Kidney (tissue), 22 donors: ENCODE measurements at places on chromosomes 4 and X. TPM values are rescaled to one million over a fixed set of nuclear protein-coding genes. Genes with fewer than 3 reads are reported as not detected.

DNA sequence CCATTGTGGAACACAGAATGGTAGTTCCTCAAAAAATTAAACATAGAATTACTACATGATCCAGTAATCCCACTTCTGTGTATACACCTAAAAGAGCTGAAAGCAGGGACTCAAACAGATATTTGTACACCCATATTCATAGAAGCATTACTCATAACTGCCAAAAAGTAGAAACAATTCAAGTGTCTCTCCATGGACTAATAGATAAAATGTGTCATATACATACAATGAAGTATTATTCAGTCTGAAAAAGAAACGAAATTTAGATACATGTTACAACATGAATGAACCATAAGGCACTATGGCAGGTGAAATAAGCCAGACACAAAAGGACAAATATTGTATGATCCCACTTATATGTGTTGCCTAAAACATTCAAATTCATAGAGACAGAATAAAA, 145.1 kb downstream of the ANTXR2 start:
- no peak overlapping the region for H3K27ac ChIP-seq
- DNase-seq, result no peak
- no peaks in the 10 kb centered on the region for H3K36me3 ChIP-seq

DNA sequence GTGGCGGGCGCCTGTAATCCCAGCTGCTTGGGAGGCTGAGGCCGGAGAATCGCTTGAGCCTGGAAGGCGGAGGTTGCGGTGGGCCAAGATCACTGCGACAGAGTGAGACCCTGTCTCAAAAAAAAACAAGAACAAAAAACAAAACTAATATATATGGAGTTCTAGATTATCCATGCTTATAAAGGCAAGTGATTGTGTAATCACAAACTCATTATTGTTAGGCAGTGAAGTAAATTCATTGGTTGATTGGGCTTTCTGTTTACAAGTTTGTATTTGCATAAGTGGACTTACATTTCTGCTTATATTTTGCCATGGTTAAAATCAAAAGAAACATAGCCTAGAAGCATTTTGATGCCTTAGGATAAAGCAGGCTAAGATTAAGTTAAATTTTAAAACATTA, 2.5 kb upstream of the UBE2D3 start:
- no peaks in the 10 kb centered on the region for H3K36me3 ChIP-seq
- H3K27ac ChIP-seq, result no peak overlapping the region
- no peaks in the 10 kb centered on the region for H3K27me3 ChIP-seq
- H3K4me1 ChIP-seq, result no peaks in the 10 kb centered on the region

GRCh38 chr4:177131736-177132135, 177.9 kb upstream of the NEIL3 start:
- H3K4me3 ChIP-seq, result no peak overlapping the region
- H3K27me3 ChIP-seq, result no peaks in the 10 kb centered on the region
- H3K36me3 ChIP-seq, result no peaks in the 10 kb centered on the region

- no peak overlapping the region for H3K27ac ChIP-seq
- peaks cover 16% of the 10 kb centered on the region for H3K27me3 ChIP-seq
- peak; percentile 29 for DNase-seq
- H3K4me1 ChIP-seq, result no peaks in the 10 kb centered on the region
Observed at GRCh38 chrX:106725931-106726330, 570 bp upstream of the RNF128 start.

- H3K4me1 ChIP-seq, result no peaks in the 10 kb centered on the region
- H3K4me3 ChIP-seq, result no peak overlapping the region
- DNase-seq, result no peak
- H3K36me3 ChIP-seq, result no peaks in the 10 kb centered on the region
Observed at GRCh38 chrX:68646421-68646820, 1.0 kb upstream of the STARD8 start.

DNA sequence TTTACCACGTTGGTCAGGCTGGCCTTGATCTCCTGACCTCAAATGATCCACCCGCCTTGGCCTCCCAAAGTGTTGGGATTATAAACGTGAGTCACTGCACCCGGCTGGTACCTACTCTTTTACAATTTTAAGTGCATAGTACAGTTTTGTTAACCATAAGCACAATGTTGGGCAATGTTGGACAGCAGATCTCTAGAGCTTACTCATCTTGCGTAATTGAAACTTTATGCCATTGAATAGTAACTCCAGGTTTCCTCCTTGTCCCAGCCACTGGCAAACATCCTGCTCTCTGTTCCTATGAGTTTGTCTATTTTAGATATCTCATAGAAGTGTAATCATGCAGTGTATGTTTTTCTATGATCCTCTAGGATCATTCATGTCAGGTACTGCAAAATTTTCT, 9.3 kb upstream of the CPE start:
- H3K27me3 ChIP-seq, result no peaks in the 10 kb centered on the region
- no peak overlapping the region for H3K4me3 ChIP-seq
- no peak overlapping the region for H3K27ac ChIP-seq
- no peaks in the 10 kb centered on the region for H3K36me3 ChIP-seq
- DNase-seq, result no peak

GRCh38 chr4:93359586-93359985, 469.0 kb upstream of the ATOH1 start:
- no peak overlapping the region for H3K4me3 ChIP-seq
- no peaks in the 10 kb centered on the region for H3K36me3 ChIP-seq
- no peaks in the 10 kb centered on the region for H3K4me1 ChIP-seq
- no peaks in the 10 kb centered on the region for H3K27me3 ChIP-seq
- no peak for DNase-seq
- no peak overlapping the region for H3K27ac ChIP-seq

GRCh38 chr4:61397174-61397573, 197.0 kb downstream of the ADGRL3 start:
- H3K27me3 ChIP-seq, result no peaks in the 10 kb centered on the region
- no peaks in the 10 kb centered on the region for H3K36me3 ChIP-seq
- no peak overlapping the region for H3K4me3 ChIP-seq
- peak; percentile 61 for DNase-seq

DNA sequence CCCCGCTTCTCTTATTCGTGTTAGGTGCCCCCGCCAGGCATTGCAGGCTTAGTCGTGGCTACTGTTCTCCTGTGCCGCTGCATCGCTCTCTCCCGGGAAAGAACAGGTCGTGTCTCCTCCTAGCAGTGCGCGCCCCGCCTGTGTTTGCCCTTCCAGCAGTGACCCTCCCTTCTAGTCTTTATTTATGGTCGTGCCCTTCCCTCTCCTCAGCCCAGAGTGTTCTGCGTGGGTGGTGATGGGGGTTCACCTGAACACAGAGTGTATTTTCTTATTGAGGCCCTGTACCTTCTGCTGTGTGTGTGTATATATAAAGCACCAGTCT, 15.2 kb downstream of the USP11 start:
- no peaks in the 10 kb centered on the region for H3K4me1 ChIP-seq
- DNase-seq, result no peak
- peaks cover 4% of the 10 kb centered on the region for H3K36me3 ChIP-seq
- H3K27ac ChIP-seq, result no peak overlapping the region

GRCh38 chrX:148500423-148501385, at the start of gene AFF2:
Gene AFF2 (plus strand): TSS chrX:148500617. CDS start chrX:148501098, 481 bp downstream.
- no peak within 1 kb of the TSS for H3K4me3 ChIP-seq
- H3K27ac ChIP-seq, result no peak within 1 kb of the TSS
- peak; percentile 51 for DNase-seq
- no peaks in the 10 kb centered on the region for H3K4me1 ChIP-seq
- no peaks in the 10 kb centered on the region for H3K36me3 ChIP-seq

- no peak overlapping the region for H3K27ac ChIP-seq
- no peak for DNase-seq
- peaks cover 4% of the 10 kb centered on the region for H3K27me3 ChIP-seq
Observed at GRCh38 chrX:23822397-23822796, 39.4 kb downstream of the SAT1 start.

- no peaks in the 10 kb centered on the region for H3K4me1 ChIP-seq
- no peak overlapping the region for H3K4me3 ChIP-seq
- DNase-seq, result no peak
- no peaks in the 10 kb centered on the region for H3K27me3 ChIP-seq
- no peak overlapping the region for H3K27ac ChIP-seq
Observed at GRCh38 chr4:146278986-146279385, 64.6 kb downstream of the REELD1 start.

DNA sequence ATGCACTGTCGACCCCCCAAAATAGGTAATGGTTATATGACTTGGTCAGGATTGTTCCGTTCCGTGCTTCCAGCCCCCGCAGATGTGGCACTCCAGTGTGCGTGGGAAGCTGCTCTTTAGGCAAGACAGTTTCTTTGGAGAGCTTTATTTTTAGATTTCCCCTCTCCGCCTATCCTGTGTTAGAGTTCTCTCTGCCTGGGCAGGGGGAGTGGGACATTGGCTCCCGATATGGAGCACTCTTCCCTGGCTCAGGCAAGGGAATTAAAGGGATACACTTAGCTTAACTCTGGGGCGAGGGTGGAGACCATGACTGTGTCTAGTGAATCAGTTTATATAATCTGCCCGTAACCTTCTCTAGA, 36.0 kb downstream of the DLG3 start:
- no peaks in the 10 kb centered on the region for H3K36me3 ChIP-seq
- H3K27me3 ChIP-seq, result no peaks in the 10 kb centered on the region
- H3K27ac ChIP-seq, result peak overlapping the region; percentile 39
- no peak overlapping the region for H3K4me3 ChIP-seq

DNA sequence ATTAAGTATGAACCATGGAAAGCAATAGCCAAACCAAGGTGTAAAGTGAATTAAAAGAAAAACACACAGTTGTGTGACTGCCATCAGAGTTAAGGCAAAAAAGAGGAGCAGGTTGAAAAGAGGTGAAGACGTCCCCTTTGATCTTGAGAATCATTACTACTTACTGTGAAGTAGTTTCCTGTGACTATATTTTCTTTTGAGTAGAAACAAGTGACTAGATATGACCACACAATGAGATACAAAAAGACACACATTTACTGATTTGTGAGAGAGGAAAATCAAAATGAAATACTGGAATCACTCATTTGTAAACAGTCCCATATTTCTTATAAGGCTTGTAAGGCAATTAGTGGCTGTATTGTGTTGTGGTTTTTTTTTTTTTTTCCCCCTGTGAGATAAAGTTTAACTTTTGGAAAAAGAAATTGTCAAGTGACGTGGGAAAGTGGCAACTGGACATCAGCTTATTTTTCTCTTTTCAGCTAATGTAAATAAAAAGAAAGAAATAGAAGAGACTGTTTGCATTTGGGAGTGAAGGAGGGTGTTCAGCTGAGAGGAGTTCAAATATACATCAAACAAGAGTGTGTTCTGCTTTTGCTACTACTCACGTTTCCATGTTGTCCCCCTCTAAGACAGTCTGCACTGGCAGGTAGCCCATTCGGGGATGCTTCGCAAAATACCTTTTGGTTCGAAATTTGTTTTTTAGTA, 106.4 kb upstream of the FTHL17 start:
- H3K27ac ChIP-seq, result no peak overlapping the region
- DNase-seq, result no peak
- no peaks in the 10 kb centered on the region for H3K36me3 ChIP-seq

DNA sequence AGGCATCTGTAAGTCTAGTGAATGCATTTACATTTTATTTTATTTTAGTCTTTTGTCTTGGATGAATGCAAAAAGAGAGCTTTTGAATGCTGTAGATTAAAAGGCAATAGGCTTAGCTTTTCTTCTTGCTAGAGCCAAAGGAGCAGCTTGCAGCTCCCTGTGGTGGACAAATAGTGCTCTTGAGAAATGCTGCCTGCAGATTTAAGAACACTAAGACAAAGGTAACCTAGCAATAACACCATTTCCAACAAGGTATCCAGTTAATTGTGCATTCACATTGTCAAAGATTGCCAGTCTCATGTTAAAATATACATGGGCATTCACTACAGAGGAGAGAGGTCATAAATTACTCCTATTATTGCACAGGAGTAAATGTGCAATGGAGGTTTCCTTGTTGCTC, 859.2 kb upstream of the PRKX start:
- DNase-seq, result no peak
- no peaks in the 10 kb centered on the region for H3K36me3 ChIP-seq
- no peak overlapping the region for H3K27ac ChIP-seq
- H3K4me3 ChIP-seq, result no peak overlapping the region
- no peaks in the 10 kb centered on the region for H3K4me1 ChIP-seq
- no peaks in the 10 kb centered on the region for H3K27me3 ChIP-seq

DNA sequence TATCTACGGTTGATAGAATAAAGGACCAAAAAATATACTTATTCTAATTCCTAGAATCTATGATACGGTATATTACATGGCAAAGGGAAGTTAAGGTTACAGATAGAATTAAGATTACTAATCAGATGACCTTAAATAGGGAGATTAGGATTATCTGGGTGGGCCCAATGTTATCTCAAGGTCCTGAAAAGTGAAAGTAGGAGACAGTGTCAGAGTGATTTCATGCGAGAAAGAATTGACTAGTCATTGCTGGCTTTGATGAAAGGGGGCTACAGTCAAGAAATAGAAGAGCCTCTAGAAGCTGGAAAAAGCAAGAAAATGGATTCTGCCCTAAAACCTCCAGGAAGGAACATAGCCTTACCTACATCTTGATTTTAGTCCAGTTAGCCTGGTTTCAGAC, 176.9 kb upstream of the PPP1R2C start:
- no peak overlapping the region for H3K4me3 ChIP-seq
- H3K27me3 ChIP-seq, result no peaks in the 10 kb centered on the region
- H3K27ac ChIP-seq, result no peak overlapping the region
- no peaks in the 10 kb centered on the region for H3K4me1 ChIP-seq
- H3K36me3 ChIP-seq, result no peaks in the 10 kb centered on the region

DNA sequence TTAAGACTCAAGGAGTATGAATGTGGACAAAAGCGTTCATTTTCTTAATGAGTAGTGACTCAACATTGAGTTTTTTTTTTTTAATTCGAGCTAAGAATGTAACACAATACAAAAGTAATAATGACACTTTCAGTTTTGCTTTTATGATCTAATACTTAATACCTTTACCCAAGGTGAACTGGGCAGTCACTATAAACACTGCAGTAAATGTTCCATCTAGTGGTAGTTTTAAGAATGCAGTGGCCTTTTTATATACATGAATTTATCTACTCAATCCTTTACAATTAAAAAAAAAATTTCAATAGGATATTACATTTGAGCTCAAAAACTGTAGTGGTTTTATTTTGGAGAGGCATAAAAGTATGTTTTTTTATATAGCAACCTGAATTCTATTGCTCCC, 33.9 kb downstream of the PDK3 start:
- DNase-seq, result no peak
- H3K4me1 ChIP-seq, result no peaks in the 10 kb centered on the region
- H3K27me3 ChIP-seq, result no peaks in the 10 kb centered on the region
- no peak overlapping the region for H3K4me3 ChIP-seq
- no peaks in the 10 kb centered on the region for H3K36me3 ChIP-seq
- H3K27ac ChIP-seq, result no peak overlapping the region

The USP17L18 gene
- total RNA-seq, result not detected

The TMSB15B gene
- total RNA-seq, result 2.0 TPM

The GPC3 gene
- 43.0 TPM for total RNA-seq

The CD99 gene
- total RNA-seq, result 136 TPM

The CBLL2 gene
- not detected for total RNA-seq

The QRFPR gene
- total RNA-seq, result 7.8 TPM

The GYPB gene
- not detected for total RNA-seq
